ENCODE measurements at places on chromosomes 1 and 21.

GRCh38 chr1:82090104-82090503 lies 289.4 kb downstream of the ADGRL2 start:
- no peak for DNase-seq

DNA sequence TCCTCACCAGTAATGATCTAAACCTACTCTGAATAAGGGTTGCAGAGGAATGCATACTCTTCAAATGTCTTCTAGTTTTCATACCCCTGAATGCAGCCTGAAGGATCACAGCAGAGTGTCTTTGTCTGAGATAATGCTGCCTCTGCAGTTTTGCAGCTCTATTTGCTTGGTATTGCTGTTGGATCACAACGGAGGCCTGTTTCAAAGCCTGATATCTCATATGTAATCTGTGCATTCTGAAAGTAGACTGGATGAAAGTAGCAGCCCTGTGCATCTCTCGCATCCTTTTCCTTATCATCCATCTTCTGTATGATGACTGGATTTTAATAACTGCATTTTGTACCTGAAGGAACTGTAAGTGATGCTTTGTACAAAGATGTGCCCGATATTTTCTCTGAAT lies 34.9 kb upstream of the F13B start:
- no peak for DNase-seq

GRCh38 chr1:29282924-29283803 lies 46.8 kb downstream of the PTPRU start:
- DNase-seq = no peak

- no peak for DNase-seq
Measured at GRCh38 chr1:22485431-22485830, 33.8 kb downstream of the ZBTB40 start.

GRCh38 chr1:198042168-198042567 lies 114.6 kb upstream of the NEK7 start:
- DNase-seq = no peak

- no peak for DNase-seq
Measured at GRCh38 chr1:153577138-153577537, 11.5 kb upstream of the S100A2 start.

GRCh38 chr1:220339581-220339980 lies 67.3 kb upstream of the RAB3GAP2 start:
- no peak for DNase-seq

GRCh38 chr1:26758358-26758757 lies 29.4 kb upstream of the PIGV start:
- DNase-seq = no peak

DNA sequence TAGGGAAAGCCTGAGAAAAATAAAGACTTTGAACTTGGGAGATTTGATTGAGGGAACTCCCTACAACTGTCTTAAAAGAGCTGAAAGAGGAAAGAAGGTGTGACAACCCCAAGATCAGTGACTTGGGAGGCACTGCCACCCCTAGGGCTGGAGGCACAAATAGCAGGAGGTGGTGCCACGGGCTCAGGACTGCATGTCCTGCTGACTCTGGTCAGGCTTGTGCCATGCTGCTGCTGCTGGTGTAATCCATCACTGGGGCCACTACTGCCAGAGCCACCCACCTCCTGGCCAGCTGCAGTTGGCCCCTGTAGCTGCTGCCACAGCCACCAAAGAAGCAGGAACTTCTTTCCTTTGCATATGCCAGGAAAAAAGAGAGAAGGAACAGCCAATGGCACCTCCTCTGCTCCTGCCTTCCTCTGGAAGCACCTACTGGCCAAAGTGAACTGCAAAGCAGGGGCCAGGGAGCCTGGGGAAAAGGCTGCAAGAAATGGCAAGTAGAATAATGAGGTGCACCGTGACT lies 730.3 kb downstream of the PTPRU start:
- DNase-seq = no peak

- no peak for DNase-seq
Measured at GRCh38 chr1:54417123-54417522, 10.9 kb upstream of the SSBP3 start.

- no peak for DNase-seq
Measured at GRCh38 chr1:26059906-26060305, 7.5 kb downstream of the TRIM63 start.

GRCh38 chr1:50873458-50874187 lies 86.4 kb downstream of the FAF1 start:
- DNase-seq = peak; percentile 77

GRCh38 chr1:68199603-68200002 lies 32.7 kb downstream of the WLS start:
- no peak for DNase-seq

- DNase-seq = no peak
Measured at GRCh38 chr1:180415985-180416633, 86.3 kb downstream of the ACBD6 start.

- no peak for DNase-seq
Measured at GRCh38 chr1:68167211-68167610, 65.1 kb downstream of the WLS start.

- no peak for DNase-seq
Measured at GRCh38 chr1:55428944-55429931, 214.1 kb upstream of the USP24 start.

- no peak for DNase-seq
Measured at GRCh38 chr1:234912548-234913277, 215.9 kb downstream of the TOMM20 start.

Measured in activated naive CD4-positive, alpha-beta T cell treated with Interleukin-2 at 50 U/mL for 16 hours (primary cell).